ENCODE measurements at places on chromosomes 16 and 17.

DNA sequence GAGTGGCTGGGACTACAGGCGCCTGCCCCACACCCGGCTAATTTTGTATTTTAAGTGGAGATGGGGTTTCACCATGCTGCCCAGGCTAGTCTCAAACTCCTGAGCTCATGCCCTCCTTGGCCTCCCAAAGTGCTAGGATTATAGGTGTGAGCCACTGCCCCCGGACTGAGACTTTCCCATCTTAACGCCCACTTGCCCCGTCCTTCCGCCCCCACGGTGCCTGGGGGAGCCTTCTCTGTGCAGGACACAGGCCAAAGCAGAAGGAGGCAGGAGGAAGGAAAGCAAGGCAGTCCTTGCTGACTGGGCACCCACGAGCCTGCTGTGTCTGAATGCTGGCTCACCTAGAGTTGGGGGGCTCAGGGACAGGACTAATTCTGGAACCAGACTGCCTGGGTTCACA lies 17.6 kb upstream of the GNG13 start:
- peaks cover 23% of the 10 kb centered on the region for H3K27me3 ChIP-seq
- peaks cover 12% of the 10 kb centered on the region for H3K4me1 ChIP-seq
- no peak for DNase-seq
- no peak overlapping the region for H3K4me3 ChIP-seq
- no peaks in the 10 kb centered on the region for H3K36me3 ChIP-seq

DNA sequence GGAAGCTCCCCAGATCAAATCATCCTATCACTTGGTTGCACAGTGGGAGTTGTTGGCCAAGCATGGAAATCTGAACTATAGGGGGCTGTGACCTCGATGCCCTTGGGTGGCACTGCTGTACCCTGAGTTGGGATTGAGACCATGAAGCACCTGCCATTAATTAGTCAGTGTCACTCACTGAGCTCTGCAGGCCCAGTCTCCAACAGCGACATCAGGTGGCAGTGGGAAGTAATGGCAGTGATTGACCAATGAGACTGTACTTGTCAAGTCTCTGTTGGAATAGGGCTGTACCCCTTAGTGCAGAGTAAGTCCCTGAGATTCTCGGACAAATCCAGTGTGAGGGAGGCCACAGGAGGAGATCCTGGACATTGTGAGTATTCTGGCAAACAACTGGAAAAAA lies 118.0 kb upstream of the RPL38 start:
- no peaks in the 10 kb centered on the region for H3K36me3 ChIP-seq
- no peaks in the 10 kb centered on the region for H3K4me1 ChIP-seq
- H3K27ac ChIP-seq, result no peak overlapping the region
- H3K27me3 ChIP-seq, result peaks cover 11% of the 10 kb centered on the region
- no peak overlapping the region for H3K4me3 ChIP-seq

GRCh38 chr17:14295676-14296075 lies 5.2 kb upstream of the HS3ST3B1 start:
- H3K4me3 ChIP-seq, result no peak overlapping the region
- H3K4me1 ChIP-seq, result peaks cover 45% of the 10 kb centered on the region

DNA sequence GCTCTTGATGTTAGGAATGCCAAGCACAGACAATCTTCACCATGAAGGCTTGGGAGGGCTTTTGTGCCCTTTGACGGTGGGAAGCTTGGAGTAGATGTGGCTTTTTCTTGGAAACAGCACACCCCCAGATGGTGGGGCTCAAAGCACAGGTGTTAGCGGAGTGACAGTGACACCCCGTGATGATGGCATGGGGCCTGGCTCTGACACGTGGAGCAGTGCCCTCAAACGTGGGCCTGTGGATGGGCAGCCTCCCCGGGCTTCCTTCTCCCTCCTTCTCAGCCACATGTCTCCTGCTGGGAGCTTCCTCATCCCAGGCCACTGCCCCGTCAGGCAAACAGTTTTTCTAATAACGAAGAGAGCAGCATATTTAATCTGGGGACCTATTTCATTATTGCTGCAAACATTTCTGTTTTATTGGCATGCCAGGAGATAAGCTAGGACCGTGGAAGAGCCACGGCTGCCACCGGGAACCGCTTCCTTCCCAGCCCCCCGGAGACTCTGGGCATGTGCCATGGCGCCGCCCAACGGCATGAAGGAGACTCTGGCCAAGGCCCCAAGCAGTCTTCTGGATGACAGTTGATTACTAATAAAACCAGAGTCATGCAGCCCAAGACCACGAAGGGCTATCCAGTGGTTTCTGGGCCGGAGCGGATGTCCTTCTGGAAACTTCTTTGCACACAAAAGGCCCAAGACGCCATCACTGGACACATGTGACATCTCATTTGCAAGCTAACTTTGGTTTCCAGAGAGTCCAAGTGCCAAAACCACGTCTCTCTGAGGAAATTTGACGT lies 280.3 kb upstream of the FOXF1 start:
- DNase-seq, result no peak
- no peaks in the 10 kb centered on the region for H3K4me1 ChIP-seq
- H3K4me3 ChIP-seq, result no peak overlapping the region
- no peaks in the 10 kb centered on the region for H3K27me3 ChIP-seq
- no peak overlapping the region for H3K27ac ChIP-seq

- H3K36me3 ChIP-seq, result no peaks in the 10 kb centered on the region
- H3K4me3 ChIP-seq, result no peak overlapping the region
- no peak overlapping the region for H3K27ac ChIP-seq
- no peaks in the 10 kb centered on the region for H3K4me1 ChIP-seq
- no peaks in the 10 kb centered on the region for H3K27me3 ChIP-seq
These were observed 226.7 kb upstream of the WSCD1 start for GRCh38 chr17:5843366-5844026.

DNA sequence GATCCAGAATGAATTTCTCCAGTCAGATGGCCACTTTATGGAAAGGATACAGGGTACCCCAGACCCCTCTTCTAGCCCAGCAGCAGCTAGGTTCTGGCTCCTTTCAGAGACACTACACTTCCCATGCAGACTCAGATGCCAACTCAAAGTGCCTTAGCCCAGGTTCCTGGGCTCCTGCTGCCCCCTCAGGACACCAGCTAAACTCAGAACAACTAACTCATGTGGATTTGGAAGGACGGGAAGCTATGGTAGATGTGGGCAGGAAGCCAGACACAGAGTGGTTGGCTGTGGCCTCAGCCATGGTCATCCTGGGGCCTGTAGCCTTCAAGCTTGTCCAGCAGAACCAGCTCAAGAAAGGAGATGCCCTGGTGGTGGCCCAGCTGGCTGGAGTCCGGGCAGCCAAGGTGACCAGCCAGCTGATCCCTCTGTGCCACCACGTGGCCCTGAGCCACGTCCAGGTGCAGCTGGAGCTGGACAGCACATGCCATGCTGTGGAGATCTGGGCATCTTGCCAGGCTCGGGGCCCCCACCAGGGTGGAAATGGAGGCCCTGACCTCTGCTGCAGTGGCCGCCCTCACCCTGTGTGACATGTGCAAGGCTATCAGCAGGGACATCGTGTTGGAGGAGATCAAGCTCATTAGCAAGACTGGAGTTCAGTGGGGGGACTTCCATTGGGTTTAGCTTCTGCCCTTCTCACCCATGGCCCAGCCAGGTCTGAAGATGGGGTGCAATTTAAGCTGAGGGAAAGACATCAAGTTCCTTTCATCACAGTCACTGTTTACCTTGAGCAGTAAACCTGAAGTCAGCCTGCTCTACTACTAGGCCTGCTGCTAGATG lies 111.8 kb downstream of the N4BP1 start:
- no peaks in the 10 kb centered on the region for H3K4me1 ChIP-seq
- no peak overlapping the region for H3K4me3 ChIP-seq
- no peaks in the 10 kb centered on the region for H3K36me3 ChIP-seq
- H3K27me3 ChIP-seq, result no peaks in the 10 kb centered on the region
- H3K27ac ChIP-seq, result no peak overlapping the region

DNA sequence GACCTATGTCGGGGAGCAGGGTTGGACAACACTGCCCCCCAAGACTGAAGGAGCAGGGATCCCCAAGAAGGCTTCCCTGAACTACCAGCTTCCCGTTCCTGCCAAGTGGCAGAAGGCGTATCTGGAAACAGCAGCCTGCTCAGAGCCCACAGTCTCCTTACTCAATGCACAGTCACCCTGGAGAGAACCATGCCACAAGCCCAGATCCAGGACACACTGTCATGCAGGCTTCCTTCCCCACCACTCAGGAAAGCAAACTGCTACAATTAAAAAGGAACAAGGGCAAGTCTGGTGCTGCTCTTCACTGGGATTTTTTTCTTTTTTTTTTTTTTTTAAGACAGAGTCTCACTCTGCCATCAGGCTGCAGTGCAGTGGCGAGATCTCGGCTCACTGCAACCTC lies 8.2 kb downstream of the WDR45B start:
- H3K27me3 ChIP-seq, result no peaks in the 10 kb centered on the region
- no peak overlapping the region for H3K4me3 ChIP-seq
- H3K27ac ChIP-seq, result no peak overlapping the region
- peaks cover 60% of the 10 kb centered on the region for H3K36me3 ChIP-seq

DNA sequence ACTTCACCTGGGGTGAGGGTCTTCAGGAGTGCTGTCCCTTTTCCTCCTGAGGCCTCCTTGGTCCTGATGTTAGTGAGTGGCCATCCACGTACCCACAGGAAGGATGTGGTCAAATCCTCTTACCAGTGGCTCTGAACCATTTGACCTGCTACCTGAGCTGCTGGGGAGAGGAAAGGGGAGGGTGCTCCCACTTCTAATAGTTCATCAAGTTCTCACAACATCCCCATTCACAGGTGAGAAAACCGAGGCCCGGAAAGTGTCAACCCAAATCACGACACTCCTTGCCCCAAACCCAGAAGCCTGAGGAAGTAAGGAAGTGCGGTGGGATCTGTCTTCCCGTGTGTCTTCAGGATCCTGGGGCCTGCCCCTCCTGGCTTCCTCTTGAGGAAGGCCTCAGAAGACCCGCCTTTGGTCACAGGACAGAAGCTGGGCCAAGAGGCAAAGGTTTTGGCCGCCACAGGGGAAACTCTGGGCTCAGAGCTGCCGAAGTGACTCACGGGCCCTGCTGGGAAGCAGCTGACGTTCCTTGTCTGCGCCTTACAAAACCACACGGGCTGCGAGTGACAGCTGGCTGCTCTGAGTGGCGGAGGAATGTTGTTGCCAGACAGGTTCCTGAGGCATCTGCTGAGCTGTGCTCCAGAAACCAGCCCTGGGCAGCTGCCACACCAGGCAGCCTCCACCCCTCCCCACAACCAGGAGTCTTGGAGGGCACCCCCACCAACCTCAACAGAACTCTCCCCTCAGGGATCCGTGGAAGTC lies 13.9 kb upstream of the KIFC3 start:
- H3K36me3 ChIP-seq, result no peaks in the 10 kb centered on the region
- H3K27me3 ChIP-seq, result peaks cover 7% of the 10 kb centered on the region
- H3K4me3 ChIP-seq, result no peak overlapping the region
- peaks cover 23% of the 10 kb centered on the region for H3K4me1 ChIP-seq

GRCh38 chr16:30748634-30749445 lies 615 bp downstream of the PHKG2 start:
- H3K27me3 ChIP-seq, result no peaks in the 10 kb centered on the region
- peaks cover 30% of the 10 kb centered on the region for H3K36me3 ChIP-seq
- H3K27ac ChIP-seq, result peak overlapping the region; percentile 84
- peak overlapping the region; percentile 93 for H3K4me3 ChIP-seq
- H3K4me1 ChIP-seq, result peaks cover 33% of the 10 kb centered on the region

DNA sequence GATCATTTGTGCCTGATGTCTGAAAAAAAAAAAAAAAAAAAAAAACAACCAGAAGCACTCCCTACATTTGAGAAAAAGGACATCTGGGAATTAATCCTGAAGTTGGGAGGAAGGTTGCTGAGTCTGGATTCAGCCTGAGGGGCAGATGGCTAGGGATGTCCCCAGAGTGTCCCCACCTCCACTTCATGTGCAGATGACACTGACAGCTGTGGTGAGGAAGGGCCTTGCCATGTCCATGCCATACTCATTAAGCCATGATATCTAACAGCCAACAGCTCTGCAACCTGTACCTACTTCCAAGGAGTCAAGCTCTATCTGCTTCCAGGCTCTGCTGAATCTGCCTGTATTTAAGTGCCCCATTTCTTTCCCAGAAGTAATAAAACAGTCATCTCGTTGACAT lies 356.0 kb downstream of the CA10 start:
- no peak overlapping the region for H3K4me3 ChIP-seq
- no peaks in the 10 kb centered on the region for H3K36me3 ChIP-seq

DNA sequence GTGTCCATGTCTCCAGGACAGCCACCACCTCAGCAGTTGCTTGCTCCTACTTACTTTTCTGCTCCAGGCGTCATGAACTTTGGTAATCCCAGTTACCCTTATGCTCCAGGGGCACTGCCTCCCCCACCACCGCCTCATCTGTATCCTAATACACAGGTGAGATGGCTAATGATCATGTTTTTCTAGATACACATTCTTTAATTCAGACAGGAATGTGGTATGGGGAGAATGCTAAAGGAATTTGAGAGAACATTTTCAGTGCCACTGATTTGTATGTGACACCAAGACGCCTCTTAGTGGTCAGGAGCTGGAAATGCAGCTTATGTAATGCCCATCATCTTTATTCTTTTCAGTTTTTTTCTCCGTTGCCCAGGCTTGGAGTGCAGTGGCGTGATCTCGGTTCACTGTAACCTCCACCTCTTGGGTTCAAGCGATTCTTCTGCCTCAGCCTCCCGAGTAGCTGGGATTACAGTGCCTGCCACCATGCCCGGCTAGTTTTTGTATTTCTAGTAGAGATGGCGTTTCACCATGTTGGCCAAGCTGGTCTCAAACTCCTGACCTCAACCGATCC lies 8.9 kb upstream of the RAPGEFL1 start:
- no peak overlapping the region for H3K4me3 ChIP-seq
- no peaks in the 10 kb centered on the region for H3K27me3 ChIP-seq
- peak; percentile 32 for DNase-seq
- H3K36me3 ChIP-seq, result peaks cover 74% of the 10 kb centered on the region
- H3K4me1 ChIP-seq, result peaks cover 5% of the 10 kb centered on the region

GRCh38 chr16:28863929-28864793 lies 518 bp downstream of the SH2B1 start:
- H3K27ac ChIP-seq, result peak overlapping the region; percentile 90
- peaks cover 21% of the 10 kb centered on the region for H3K36me3 ChIP-seq
- no peaks in the 10 kb centered on the region for H3K27me3 ChIP-seq
- H3K4me3 ChIP-seq, result peak overlapping the region; percentile 87
- DNase-seq, result peak; percentile 26
- peaks cover 35% of the 10 kb centered on the region for H3K4me1 ChIP-seq
